ENCODE measurements at places on chromosomes 12 and 14.

- DNase-seq: no peak
These were observed 285.8 kb upstream of the G2E3 start for GRCh38 chr14:30272848-30273832.

GRCh38 chr12:70785896-70786295, 134.6 kb downstream of the PTPRR start:
- no peak for DNase-seq

GRCh38 chr12:125512541-125513298, 447.5 kb downstream of the AACS start:
- DNase-seq: no peak

GRCh38 chr14:24143511-24143910, 2.1 kb upstream of the EMC9 start:
- no peak for DNase-seq

DNA sequence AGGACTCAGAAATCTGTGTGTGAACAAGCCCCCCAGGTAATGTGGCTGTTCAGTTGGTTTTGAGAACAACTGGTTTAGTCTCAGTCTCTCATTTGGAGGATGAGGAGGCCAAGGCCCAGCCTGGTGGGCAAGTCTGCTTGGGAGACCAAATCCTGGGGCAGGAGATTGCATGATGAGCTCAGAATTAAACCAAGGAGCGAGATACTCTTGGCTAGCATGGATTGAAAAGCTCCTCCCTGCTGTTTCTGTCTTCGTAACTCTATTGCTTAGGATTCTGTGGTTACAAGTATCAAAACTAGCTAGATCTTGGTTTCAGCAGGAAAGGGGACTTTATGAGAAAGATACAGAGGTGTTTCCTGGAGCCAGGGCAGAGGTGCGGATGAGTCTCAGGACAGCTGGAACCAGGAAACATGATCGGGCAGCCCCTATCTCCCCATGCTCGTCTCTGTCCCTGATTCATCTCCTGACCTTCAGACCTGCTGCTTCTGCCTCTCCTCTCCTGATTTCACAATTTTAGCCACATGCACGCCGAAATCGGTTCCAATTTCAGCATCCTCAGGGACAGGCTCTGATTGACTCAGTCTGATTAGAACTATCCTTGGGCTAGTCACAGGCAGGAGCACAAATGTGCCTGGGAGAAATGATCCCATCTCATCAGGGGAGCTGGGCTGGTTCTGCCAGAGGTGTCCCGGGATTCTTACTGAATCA, 40.2 kb upstream of the RIN3 start:
- DNase-seq: no peak

DNA sequence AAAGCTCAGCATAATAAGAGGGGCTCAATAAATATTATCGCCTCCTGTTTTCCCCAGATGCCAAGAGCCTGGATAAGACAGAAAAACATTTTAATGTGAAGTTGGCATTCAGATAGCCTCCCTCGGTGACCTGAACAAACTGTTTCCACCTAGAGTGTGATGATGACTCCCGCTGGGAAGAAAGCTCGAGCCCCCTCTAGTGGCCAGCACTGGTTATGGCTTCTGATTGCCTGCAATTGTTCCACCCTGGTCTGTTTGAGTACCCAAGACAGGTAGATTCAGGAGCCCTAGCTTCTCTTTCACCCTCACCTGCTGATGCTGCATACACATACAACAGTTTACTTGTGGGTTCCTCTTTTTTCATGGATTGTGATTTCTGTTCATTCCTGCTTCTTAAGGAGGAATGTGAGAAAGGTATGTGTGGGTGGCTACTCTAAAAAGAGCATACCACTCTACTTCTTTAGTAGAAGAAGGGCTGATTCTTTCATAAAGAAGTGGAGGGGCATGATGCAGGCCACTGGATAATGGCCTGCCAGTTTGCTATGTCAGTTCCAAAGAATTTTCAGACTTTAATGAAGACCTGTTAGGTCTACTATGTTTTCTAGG, 6.4 kb downstream of the ERG28 start:
- DNase-seq: peak; percentile 21

DNA sequence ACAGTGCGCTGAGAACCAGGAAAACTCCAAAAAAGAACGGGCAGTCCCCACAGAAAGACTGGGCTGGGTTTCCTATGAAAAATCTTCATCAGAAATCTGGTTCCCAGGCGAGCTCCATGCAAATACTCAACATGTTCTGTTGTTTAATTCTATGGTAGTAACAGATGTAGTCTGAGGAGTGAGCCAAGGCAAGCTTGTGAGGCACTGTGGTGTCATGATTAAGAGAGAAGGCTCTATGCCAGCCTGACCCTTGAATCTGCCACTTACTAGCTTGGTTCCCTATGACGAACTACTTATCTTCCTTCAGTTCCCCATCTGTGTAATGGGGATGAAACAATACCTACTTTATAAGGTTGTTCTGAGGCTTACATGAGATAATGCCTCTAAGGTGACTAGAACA, 10.7 kb downstream of the POMT2 start:
- no peak for DNase-seq

DNA sequence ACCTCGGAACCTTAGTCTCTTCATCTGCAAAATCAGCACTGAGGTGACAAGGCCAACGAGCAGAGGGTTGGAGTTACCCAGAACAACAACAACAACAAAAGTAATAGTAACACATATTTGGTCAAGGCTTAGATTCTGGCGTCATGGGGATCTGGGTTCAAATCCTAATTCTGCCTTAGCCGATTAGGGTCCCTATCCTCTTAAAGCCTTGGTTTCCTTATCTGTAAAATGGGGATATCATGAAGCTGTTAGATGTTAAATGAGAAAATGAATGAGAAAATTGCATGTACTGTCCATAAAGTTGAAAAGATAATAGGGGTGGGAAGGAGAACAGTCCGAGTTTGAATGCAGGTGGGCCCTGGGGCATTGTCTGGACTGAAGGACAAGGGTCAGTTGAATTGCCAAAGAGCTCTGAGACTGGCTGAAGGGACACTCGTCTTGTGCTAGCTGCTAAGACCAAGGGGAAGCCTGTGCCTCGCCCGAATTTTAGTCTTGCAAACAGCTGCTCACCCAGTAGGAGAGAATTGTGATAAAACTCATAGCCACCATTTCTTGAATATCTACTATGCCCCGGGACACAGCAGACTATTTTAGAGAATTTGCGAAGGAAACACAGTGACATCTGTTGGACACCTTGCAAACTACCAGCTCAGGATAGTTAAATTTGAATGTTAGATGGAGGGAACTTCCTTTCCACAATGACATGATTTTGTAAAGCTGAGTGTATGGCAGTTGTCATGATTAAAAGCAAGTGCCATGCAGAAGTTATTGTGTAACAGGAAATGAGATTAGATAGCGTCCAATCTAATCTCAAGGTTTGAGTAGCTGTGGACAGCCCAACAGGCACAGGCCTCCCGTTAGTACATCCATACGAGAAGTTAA, 6.8 kb upstream of the HNF1A start:
- no peak for DNase-seq

DNA sequence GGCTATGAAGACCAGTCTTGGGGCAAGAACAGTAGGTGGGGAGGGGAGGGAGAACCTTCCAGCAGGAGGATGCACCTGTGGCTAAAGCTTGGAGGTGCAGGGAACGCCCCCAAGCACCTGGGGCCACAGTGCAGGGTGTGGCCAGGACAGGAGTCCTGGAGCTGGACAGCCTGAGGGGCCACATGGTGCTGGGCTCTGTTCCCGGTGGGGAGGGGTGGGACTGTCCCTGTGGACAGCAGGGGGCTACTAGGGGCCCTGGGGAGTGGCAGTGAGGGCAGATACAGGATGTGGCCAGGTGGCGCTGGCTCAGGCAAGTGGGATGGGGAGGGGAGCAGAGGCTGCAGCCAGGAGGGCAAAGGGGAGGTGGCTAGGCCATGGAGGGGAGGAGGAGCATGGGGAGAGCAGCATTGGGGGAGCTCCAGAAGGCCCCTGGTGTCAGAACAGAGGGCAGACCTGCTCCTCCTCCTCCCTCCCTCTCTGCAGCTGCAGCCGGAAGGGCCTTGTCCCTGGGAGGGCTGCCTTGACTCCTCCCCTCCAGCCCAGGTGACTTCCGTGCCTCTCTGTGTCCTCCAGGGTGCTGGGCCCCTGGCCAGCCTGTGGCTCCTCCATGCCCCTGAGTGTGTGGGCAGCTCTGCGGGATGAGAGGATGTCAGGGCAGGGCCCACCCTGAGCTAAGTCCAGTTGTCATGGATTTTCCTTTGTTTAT, 68.4 kb upstream of the DLK1 start:
- DNase-seq: no peak

GRCh38 chr14:54168489-54168888, 211.9 kb upstream of the BMP4 start:
- no peak for DNase-seq

GRCh38 chr12:90008277-90008676, 299.6 kb upstream of the ATP2B1 start:
- DNase-seq: no peak

DNA sequence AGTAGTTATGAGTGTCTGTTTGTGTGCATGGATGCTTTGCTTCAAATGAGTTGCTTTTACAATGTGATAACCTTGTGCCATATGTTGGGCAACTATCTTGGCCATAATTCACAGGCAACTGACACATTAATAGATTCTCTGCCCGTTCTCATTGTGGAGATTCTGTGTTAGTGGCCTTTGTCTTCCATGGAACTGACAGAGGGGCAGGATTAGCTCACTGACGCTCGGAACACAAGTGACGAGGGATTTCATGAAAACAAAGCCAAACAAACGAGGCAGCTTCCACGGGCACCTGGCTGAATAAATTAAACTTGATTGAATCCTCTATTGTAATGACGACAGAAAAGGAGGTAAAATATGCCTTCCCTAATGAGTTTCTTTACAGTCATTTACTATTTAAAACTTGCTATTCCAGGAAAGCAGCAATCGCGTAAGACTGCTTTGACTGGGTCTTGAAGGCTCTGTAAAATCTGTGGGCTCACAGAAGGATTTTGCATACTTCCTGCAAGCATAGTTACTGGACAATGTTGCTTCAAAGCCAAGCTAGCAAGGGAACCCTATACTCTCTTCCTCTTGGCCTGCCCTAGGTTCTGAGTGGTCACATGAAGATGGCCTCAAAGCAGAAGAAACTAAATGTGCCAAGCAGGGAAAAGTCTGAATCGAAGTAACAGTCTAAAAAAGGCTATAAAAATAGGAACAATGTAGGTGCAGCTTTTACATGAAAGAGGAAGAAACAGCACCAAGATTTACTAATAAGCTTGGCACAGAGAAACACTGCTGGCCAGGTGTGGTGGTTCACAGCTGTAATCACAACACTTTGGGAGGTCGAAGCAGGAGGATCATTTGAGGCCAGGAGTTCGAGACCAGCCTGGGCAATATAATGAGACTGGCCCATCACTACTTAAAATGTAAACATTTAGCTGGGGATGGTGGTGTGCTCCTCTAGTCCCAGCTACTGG, 28.1 kb upstream of the SINHCAF start:
- DNase-seq: no peak

GRCh38 chr12:62903151-62903550, 31.8 kb downstream of the PPM1H start:
- no peak for DNase-seq

GRCh38 chr12:77001276-77001675, 64.1 kb downstream of the E2F7 start:
- no peak for DNase-seq

- no peak for DNase-seq
These were observed 13.5 kb downstream of the SRGAP1 start for GRCh38 chr12:63857771-63858670.

DNA sequence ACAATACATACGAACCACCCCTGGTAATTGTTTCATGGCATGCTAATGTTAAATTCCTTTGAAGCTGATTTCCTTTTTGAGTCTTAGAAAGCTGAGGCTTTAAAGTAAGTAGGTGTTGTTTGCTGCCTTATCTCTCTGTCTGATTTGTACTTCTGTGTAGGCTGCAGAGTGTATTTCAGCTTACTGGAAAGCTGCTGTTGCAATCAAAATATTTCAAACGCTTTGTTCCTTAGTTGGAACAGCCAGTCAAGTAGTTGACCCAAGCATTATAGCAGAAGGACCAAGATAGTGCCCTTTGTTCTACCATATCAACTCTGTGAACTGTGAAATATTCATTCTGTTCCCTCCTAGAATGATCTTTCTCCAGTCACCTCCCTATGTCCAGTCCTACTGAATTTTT, 3.1 kb downstream of the PKP2 start:
- DNase-seq: no peak
